ENCODE measurements at places on chromosomes 16 and 17.

- DNase-seq, result no peak
Observed at GRCh38 chr16:85289760-85290625, 177.7 kb upstream of the CIBAR2 start.

DNA sequence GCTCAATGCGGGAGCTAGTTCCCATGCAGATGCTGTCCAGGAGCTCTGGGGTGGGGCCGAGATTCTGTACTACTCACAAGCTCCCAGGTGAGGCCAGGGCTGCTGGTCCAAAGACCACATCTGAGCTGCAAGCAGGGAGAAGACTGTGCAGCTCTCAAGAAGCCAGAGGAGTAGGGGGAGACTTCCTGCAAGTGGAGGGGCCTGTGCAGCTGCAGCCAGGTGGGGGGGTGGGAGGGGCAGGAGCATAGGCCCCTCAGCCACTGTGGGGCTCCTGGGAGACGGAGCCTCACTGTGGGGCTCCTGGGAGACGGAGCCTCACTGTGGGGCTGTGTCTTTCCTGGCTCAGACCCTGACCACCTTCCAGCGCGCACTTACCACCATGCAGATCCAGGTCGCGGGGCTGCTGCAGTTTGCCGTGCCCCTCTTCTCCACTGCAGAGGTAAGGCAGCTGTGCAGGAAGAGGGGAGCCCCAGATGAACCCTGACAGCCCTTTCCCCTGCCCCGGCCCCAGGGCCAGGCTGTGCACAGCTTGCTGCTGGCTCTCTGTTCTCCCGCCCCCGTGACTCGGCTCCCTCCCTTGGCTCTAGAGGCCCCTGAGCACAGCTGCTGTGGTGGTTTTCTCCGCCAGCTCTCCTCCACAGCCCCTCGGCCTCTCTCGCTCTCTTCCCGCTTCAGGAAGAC lies 24.3 kb upstream of the DNAI2 start:
- no peak for DNase-seq

GRCh38 chr17:12990041-12990808 lies 27.6 kb downstream of the ELAC2 start:
- DNase-seq, result no peak

DNA sequence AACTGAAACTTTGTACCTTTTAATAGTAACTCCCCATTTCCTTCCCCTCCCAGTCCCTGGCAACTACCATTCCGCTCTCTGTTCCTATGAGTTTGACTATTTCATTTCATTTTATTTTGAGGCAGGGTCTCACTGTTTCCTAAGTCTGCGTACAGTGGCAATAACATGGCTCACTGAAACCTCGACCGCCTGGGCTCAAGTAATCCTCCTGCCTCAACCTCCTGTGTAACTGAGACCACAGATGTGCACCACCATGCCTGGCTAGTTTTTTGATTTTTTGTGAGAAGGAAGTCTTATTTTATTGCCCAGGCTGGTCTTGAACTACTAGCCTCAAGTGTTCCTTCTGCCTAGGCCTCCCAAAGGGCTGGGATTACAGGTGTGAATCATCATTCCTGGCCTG lies 808.1 kb downstream of the CDH11 start:
- no peak for DNase-seq

GRCh38 chr17:16652847-16653366 lies 743 bp downstream of the ZNF624 start:
- no peak for DNase-seq

DNA sequence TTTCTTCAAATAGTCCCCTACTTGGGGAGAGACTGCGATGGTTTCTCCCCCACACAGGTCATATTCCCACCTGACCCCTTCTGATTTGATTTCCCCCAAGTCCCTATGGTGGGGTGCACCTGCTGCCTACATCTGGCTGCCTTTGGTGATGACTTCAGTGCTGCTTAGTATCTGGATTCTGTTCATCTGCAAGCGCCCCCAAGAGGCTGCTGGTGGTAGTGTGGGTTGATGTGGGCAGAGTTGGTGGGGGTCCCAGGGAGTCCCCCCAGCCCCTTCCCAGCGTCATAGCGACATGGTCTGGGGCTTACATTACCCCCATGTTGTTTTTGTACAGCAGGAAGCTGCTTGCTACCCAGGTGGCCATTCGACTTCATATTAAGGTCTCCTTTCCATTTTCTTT lies 99.2 kb downstream of the NTN1 start:
- no peak for DNase-seq

DNA sequence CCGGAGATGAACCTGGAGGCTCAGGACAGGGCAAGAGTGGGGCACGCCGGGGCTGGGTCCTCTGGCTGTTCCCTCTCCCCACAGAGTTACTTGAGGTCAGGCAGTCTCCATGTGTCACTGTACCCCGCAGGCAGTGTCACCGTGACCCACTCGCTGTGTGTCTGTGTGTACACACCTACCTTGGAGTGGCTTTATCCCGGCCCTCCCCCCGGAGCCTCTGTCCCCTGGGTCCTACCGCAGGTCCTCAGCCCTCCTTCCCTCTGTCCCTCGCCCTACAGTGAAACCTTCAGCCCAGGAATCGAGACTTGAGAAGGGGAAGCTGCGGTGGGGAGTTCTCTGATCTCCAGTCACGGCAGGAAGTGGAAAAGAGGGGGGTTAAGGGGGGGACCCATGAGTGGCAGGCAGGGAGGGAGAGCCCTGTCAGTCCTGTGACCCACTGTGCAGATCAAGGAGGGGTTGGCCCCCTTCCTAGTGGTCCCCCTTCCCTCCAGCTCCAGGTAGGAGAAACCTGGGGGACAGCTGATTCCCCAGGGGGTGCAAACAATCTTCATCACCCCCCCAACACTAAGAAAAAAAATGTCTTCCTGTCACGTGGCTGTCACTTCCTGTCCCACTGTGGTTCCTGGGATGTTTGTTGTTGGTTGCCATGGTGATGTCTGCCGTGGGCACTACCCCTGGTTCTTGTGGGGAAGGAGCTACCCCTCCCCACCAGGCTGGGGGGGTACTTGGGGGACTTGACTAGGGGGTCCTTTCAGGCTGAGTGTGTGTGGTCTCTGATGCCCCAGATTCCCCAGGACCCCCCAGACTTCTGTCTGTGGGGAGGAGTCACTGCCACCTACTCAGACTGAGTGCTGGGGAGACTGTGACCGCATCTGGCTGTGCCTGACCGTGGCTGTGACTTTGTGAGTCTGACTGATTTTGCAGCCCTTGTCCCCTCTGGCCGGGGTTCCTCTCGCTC lies 13.7 kb downstream of the RARA start:
- peak; percentile 86 for DNase-seq

DNA sequence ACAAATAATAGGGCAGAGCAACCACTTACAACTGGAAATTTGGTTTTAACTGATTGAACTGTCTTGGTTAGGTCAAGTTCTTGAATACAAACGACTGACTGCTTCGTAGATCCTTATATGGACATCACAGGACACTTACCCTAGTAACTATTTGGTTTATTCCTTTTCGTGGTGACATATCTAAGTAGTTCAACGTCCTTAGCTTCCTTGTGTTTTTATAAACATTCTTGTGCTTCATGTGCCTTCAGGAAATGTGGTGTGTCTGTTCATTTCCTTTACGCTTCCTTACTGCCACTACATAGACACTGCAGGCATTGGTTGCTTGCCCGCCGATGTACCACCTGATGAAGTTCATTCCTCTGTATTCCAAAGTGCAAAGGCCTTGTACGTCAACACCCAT lies 59.3 kb downstream of the USP10 start:
- DNase-seq, result peak; percentile 42

DNA sequence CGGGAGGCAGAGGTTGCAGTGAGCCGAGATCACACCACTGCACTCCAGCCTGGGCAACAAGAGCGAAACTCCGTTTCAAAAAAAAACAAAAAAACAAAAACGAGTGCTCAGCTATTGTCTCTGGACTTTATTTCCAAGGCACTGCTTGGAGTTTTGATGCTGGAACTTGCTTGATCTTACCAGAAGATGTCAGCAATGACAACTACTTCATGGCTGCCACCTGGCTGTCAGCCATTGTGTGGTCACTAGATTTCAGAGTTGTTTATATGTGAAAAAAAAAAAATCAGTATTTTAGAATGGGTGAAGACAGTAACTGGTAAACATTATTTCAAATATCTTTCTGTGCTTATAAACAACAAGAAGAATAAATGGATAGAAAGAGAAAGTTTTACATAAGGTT lies 26.3 kb upstream of the OR4D1 start:
- DNase-seq, result no peak

DNA sequence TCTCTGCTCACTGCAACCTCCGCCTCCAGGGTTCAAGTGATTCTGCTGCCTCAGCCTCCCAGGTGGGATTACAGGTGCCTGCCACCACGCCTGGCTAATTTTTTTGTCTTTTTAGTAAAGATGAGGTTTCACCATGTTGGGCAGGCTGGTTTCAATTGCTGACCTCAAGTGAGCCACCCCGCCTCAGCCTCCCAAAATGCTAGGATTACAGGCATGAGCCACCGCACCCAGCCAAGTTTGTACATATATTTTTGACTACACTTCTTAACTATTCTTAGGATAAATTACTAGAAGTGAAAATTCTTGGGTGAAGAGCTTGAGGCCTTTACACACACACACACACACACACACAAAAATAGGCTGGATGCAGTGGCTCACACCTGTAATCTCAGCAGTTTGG lies 1.4 kb upstream of the ITGAM start:
- no peak for DNase-seq

GRCh38 chr16:86735727-86736126 lies 157.4 kb downstream of the FOXL1 start:
- DNase-seq, result no peak

GRCh38 chr17:6868582-6868981 lies 37.1 kb upstream of the TEKT1 start:
- no peak for DNase-seq

GRCh38 chr17:60173304-60173819 lies 23.6 kb downstream of the CA4 start:
- DNase-seq, result no peak

Data from T-helper 17 cell (primary cell).